Neural progenitor cell (in vitro differentiated cells): ENCODE measurements at places on chromosomes 7 and 10. TPM values are rescaled to one million over a fixed set of nuclear protein-coding genes. Genes with fewer than 3 reads are reported as not detected.

DNA sequence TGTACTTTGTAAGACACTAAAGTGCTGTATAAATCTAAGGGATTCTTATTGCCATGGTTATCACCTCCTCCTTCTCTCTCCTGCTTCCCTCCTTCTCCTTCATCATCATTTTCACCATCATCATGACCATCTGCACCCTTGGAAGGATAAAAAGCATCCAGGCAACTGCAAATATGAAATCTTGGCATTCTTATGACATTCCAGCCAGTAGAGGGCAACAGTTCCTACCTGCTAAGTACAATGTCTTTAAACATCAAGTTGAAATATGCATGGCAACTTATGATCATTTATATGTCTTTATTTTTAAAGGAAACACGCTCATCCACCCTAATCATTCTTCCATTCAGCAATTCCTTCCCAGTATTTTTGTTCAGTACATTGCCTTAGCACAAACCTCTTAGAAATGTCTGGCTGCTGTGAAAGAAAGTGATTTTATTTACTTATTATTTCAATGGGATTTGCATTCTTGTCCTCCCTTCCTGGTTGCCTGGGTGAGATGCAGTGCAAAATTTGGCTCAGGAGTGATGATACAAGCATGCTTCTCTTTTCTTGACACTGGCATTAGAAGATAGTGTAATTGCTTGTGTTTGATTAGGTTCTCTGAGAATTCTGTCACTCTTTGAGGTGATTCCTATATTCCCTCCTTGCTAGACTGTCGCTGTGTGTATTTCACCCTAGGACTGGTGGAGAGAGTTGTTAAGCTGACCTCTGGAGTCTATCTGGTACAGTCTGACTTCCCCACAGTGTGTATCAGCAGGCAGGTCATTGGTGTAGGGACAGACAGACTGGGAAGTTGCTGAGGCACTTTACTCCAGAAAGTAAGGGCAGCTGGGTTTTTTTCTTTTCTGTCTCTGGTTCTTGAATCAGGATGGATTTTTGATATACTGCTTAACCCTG lies 188.5 kb upstream of the BMPER start:
- H3K4me3 ChIP-seq = no peak overlapping the region
- H3K4me1 ChIP-seq = peaks cover under 1% of the 10 kb centered on the region
- H3K27ac ChIP-seq = no peak overlapping the region
- DNase-seq = peak; percentile 55
- H3K36me3 ChIP-seq = no peaks in the 10 kb centered on the region
- no peaks in the 10 kb centered on the region for H3K27me3 ChIP-seq

Gene ADAM22
- total RNA-seq = 10.7 and 13.7 TPM in 2 replicates

DNA sequence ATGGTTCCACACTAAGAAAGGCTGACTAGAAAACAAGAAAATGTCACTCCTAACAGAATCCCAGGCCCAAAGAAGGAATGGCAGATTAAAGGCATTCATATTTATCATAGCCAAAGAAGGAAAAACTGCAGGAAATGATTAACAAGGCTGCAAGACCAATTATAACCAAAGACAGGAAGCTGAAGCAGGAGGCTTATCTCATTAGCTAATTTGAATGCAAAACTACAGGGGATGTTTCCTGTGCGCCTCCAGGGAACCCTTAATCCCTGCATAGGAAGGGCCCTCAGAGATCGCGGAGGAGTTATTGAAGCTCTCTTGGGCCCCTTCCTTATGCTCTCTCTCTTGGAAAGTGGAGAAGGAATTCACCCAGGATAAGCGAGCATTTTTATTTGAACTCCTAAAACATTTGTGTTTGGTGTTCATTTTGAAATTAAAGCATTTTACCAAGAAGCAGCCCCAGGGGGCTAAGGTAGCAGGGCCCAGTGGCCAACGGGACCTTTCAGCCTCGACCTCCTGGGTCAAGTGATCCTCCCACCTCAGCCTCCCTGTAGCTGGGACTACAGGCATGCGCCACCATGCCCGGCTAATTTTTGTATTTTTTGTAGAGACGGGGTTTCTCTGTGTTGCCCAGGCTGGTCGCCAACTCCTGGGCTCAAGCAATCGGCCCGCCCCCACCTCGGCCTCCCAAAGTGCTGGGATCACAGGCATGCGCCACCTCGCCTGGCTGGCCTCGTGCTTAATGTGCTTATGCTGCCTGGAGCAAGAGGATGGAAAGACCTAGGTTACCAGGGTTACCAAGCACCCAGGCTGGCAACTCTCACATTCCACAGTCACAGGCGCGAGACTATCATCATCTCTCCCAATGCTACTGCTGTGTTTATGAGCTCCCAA lies 24.1 kb upstream of the PROSER2 start:
- H3K4me3 ChIP-seq = no peak overlapping the region
- H3K27me3 ChIP-seq = no peaks in the 10 kb centered on the region
- peaks cover 8% of the 10 kb centered on the region for H3K4me1 ChIP-seq
- peak; percentile 63 for DNase-seq
- peak overlapping the region; percentile 56 for H3K27ac ChIP-seq
- no peaks in the 10 kb centered on the region for H3K36me3 ChIP-seq

Gene SLC35B4
- total RNA-seq = 25.9 and 32.0 TPM in 2 replicates

DNA sequence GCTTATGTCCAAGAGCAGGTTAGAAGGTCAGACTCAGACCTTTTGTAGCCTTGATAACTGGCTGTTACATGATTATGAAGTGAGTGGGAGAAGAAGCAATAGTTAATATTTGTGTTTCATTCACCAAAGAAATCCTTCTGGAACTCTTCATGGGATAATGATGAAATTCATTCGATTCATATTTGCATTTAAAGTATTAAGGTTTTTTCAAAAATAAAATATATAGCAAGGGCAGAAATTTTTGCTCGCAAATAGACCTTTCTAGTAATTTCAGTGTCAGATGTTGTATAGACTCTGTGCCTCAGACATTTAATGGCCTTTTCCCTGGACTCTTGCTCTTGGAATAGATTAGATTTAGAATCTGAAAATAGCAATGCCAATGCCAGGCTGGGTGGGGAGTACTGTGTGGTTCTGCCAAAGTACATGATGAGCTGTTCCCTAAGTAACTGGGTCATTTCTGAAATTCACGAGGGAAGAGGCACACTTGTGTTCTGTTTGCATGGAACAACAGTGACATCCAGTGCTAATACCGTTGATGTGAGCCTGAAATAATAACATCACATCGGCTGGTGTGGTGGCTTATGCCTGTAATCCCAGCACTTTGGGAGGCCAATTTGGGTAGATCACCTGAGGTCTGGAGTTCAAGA lies 119.2 kb downstream of the MBL2 start:
- H3K4me3 ChIP-seq = no peak overlapping the region
- H3K36me3 ChIP-seq = no peaks in the 10 kb centered on the region
- H3K27me3 ChIP-seq = no peaks in the 10 kb centered on the region
- no peak for DNase-seq

Gene DOCK4
- total RNA-seq = 9.6 and 11.4 TPM in 2 replicates

GRCh38 chr10:6602700-6603084 lies 22.6 kb upstream of the PRKCQ start:
- H3K27ac ChIP-seq = no peak overlapping the region
- no peak overlapping the region for H3K4me3 ChIP-seq
- H3K4me1 ChIP-seq = no peaks in the 10 kb centered on the region
- no peak for DNase-seq

Gene CTTNBP2
- total RNA-seq = 17.4 and 25.5 TPM in 2 replicates

DNA sequence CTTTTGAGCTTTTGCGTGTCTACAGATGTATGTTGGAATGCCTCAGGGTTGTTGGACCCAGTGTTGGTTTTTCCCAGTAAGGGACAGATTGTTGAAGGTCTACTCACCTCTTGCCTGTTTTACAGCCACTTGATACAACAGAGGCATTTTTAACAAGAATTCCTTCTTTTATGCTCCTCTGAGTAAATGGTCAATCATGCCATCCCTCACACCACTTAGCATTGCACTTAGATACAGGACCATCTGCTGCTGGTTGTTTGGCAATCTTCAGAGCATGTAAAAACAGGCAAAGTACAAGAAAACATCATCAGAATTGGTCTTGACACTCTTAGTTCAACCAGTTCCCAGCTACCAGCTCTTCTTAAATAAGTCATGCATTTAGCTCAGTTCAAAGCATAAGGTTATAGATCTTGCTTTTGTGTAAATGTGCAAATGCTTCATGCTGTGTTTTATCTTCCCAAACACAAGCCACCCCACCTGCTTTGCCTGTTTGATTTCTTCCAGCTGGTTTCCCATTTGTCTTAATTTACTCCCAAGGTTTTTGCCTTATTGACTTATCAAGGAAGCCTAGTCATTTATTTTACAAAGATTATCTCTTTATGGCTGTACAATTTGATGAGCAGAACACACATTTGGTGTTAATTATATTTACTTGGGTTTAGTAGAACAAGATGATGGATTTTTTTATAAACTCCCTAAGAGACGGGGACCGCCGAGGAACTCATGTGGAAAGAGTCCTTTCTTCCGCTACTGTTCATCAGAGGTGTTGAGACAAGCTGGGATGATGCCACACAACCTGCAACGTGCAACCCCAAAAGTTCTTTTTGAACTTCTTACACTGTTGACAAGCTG lies 136.6 kb downstream of the AHR start:
- DNase-seq = no peak
- H3K4me1 ChIP-seq = peaks cover 6% of the 10 kb centered on the region
- H3K27ac ChIP-seq = no peak overlapping the region
- H3K27me3 ChIP-seq = no peaks in the 10 kb centered on the region
- H3K36me3 ChIP-seq = no peaks in the 10 kb centered on the region
- no peak overlapping the region for H3K4me3 ChIP-seq

Gene RABGEF1
- total RNA-seq = 26.5 and 36.5 TPM in 2 replicates

DNA sequence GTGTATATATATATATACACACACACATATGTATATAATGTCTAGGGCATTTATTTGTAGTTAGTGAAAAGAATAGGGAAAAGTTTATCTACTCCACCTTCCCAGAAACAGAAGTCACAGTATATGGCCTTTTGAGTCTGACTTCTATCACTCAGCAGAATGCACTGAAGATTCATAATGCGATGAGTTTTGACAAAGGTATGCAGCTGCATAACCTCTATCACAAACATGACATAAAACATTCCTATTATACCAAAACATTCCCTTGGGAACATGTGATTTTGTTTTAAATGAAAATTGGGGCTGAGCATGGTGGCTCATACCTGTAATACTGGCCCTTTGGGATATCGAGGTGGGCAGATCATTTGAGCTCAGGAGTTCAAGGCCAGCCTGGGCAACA lies 137.3 kb upstream of the EEPD1 start:
- no peak for DNase-seq
- no peak overlapping the region for H3K4me3 ChIP-seq
- no peak overlapping the region for H3K27ac ChIP-seq
- H3K36me3 ChIP-seq = no peaks in the 10 kb centered on the region
- peaks cover 7% of the 10 kb centered on the region for H3K27me3 ChIP-seq

- H3K27ac ChIP-seq = no peak overlapping the region
- H3K4me1 ChIP-seq = peaks cover 13% of the 10 kb centered on the region
- peak; percentile 75 for DNase-seq
- H3K27me3 ChIP-seq = peaks cover 94% of the 10 kb centered on the region
Observed at GRCh38 chr10:133230387-133231195, 574 bp downstream of the UTF1 start.

GRCh38 chr7:29090151-29090805 lies 56.1 kb downstream of the CPVL start:
- H3K4me3 ChIP-seq = no peak overlapping the region
- no peaks in the 10 kb centered on the region for H3K36me3 ChIP-seq
- H3K4me1 ChIP-seq = peaks cover 15% of the 10 kb centered on the region
- no peak for DNase-seq
- no peaks in the 10 kb centered on the region for H3K27me3 ChIP-seq
- no peak overlapping the region for H3K27ac ChIP-seq

GRCh38 chr10:16386855-16387254 lies 50.0 kb upstream of the PTER start:
- no peaks in the 10 kb centered on the region for H3K27me3 ChIP-seq
- no peak overlapping the region for H3K27ac ChIP-seq

DNA sequence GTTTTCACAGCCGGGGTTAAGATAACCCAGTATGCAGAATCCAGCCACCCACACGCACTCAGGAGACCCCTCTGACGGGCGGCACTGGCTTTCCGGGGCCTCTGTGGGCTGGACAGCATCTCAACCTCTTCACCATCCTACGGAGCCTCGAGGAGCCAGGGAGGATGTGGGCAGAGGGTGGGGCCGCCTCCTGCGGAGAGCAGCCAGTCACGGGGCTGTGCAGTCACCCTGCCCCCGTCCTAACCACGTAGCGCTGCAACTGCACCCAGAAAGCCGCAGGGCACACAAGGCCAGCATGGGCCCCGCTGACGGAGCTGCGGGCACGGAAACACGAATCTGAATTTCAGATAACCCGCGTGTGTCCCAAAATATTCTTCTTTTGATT lies 270.3 kb downstream of the ELFN1 start:
- no peaks in the 10 kb centered on the region for H3K27me3 ChIP-seq
- DNase-seq = no peak
- no peak overlapping the region for H3K27ac ChIP-seq
- H3K4me1 ChIP-seq = peaks cover 22% of the 10 kb centered on the region
- no peaks in the 10 kb centered on the region for H3K36me3 ChIP-seq

Gene HOXA11
- not detected in 2 replicates for total RNA-seq

GRCh38 chr10:103519798-103520197 lies 26.3 kb downstream of the NEURL1 start:
- H3K4me3 ChIP-seq = no peak overlapping the region
- DNase-seq = no peak
- H3K27ac ChIP-seq = no peak overlapping the region
- H3K36me3 ChIP-seq = no peaks in the 10 kb centered on the region
- H3K4me1 ChIP-seq = no peaks in the 10 kb centered on the region

DNA sequence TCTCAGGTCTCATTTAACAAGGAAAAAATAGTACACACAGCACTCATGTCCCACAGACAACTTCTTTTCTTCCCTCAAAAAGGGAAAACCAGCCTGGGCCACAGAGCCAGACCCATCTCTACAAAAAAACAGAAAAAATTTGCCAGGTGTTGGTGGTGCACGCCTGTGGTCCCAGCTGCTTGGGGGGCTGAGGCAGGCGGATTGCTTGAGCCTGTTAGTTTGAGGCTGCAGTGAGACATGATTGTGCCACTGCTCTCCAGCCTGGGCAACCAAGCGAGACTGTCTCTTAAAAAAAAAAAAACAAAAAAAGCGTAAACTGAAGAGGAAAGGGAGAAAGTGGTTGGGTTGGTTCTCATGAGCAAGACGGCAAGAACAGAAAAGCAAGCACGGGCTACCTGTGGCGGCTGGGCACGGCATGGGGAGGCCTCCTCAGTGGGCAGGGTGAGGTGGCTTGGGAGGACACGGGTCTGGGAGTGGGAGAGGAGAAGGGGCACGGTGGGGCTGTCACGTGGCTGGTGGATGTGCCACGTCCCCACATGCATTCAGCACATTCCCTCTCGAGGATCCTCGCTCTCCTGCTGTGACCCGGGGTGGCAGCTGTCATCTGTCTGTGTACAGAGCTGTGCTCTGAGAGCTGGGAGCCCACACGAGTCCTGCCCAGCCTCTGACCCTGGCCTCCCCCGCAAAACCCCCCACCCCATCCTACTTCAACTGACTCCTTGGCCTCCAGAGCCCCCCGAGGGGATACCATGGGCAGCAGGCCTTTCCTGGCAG lies 219.7 kb downstream of the MLLT10 start:
- DNase-seq = no peak
- H3K27ac ChIP-seq = no peak overlapping the region
- H3K4me3 ChIP-seq = no peak overlapping the region
- no peaks in the 10 kb centered on the region for H3K36me3 ChIP-seq
- peaks cover 45% of the 10 kb centered on the region for H3K4me1 ChIP-seq
- no peaks in the 10 kb centered on the region for H3K27me3 ChIP-seq

Gene SOSTDC1
- 1.9 TPM in 2 replicates for total RNA-seq

GRCh38 chr10:89134963-89135362 lies 72.2 kb downstream of the CH25H start:
- H3K4me3 ChIP-seq = no peak overlapping the region
- no peaks in the 10 kb centered on the region for H3K4me1 ChIP-seq
- H3K36me3 ChIP-seq = no peaks in the 10 kb centered on the region
- no peak overlapping the region for H3K27ac ChIP-seq
- no peak for DNase-seq
- H3K27me3 ChIP-seq = no peaks in the 10 kb centered on the region

Gene GJD4
- total RNA-seq = not detected in 2 replicates
